ENCODE measurements at places on chromosomes 3 and 15.

- no peak for DNase-seq
Observed at GRCh38 chr15:31828594-31828993, 201.7 kb upstream of the CHRNA7 start.

DNA sequence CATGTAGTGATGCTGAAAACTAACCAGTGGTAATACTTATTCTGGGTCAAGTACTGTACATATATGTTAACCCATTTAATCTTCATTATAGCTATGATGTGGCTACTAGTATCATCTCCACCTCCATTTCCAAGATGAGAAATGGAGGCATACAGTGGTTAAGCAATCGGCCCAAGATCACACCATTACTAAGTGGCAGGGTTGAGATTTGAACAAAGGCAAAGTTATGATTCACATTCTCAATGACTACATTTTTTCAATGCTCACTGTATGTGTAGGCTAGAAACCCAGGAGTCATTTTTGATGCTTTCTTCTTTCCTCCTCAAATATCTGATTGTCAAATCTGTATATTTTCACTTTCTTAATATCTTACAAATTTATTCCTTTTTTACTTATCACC, 30.2 kb downstream of the ABI3BP start:
- DNase-seq, result no peak

GRCh38 chr3:162973428-162973917, 1476.9 kb downstream of the OTOL1 start:
- no peak for DNase-seq

DNA sequence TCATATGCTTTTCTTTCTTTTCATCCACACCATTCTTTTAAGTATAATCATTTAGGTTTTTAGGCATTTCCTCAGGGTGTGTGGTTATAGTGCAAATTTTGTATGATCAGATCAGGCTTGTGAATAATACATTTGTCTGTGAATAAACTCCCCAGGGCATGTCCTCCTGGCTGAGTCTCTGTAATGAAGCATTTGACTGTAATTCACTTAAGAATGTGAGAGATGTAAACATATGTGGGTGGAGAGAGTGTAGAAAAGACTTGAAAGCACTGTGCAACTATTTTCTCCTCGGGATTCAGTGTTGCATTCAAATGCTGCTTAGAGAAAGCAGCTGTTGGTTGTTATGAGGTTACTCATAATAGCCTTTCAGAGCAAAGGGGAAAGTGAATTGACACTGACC, 996.5 kb downstream of the TUSC7 start:
- DNase-seq, result peak; percentile 98

DNA sequence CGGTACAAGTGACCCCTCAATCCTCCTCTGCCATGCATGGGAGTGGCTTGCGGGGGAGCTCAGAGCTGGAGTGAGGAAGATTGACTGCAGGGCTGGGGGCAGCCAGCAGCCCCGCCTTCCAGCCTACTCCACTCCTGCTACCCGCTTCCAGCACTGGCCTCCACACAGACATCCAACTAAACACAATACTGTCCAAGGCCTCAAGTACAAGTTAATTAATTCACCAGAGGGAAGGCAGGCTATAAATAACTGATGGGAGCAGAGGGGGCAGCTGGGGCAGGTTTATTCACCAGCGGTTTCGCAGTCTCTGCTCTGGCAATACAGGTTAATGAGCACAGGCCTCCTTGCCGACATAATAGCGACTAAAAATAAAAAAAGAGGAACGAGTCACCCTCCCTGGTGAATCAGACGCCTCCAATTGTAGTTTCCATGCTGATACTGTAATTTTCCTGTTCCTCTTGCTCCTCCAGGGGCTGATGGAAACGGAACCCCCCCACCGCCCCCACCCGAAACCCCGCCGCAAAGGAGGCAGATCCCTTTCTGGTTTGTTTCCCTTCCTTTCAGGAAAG, 166.4 kb upstream of the TLE3 start:
- DNase-seq, result no peak

DNA sequence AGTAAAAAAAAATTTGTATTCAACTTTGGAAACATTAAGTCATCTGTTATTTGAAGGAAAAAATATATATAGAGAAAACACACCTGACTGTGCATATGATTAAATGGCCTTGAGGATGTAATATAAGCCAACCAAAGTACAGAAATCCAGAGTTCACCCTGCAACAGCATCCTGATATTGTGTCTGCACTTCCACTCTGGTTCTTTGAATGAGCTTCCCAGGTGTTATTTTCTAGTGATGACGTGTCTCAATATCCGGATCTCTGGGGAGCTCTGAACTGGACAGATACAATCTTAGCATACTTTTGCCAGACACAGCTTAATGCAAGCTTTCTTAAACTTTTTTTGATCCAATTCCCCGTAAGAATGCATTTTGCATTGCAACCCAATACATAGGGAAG, 19.5 kb upstream of the PIK3CB start:
- DNase-seq, result no peak

DNA sequence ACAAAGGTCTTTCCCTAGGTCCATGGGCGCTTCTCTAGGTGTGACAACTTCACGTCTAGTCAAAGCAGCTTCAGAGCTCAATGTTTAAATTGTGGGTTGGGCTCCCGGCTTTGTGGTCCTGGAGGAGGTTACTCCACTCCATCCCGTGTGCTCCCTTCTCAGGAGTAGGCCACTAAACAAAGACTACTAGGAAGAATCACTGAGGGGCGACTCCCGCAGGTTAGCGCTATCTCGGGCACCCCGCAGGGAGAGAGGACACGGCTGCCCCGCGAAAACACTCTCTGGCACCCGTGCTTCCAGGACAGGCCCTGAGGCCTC, 500 bp downstream of the PARP6 start:
- DNase-seq, result peak; percentile 3

DNA sequence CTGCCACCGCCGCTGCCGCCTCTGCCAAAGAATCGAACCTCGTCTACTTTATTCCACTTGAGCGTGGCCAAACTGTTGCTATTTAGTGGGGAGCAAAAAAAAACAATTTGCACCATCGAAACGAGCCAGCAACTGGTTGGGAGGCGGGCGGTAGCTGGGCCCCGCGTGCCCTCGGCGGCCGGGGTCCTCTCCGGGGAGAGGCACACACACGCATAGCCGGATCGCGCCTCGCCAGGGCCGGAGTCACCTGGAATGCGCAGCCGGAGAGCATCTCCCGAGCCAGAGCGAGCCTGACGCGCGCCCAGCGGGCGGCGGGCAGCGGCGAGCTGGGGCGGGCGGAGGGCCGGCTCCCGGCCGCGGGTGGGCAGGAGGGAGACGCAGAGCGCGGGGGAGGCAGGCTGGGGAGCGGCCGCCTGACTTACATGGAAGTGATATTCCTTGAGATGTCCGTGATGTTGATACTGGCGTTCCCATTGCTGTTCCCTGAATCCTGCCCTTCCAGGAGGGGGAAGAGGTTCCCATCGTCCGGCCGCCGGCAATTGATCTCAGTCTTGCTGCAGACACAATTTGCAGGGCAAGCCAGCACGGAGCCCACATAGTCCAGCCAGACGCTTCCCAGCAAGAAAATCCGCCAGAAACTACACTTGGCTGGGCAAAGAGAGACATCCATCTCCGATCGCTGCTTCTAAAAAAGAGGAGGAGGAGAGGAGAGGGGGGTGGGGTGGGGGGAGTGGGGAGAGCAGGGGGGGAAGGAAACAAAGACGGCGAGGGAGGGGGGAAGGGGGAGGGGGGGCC, 858 bp downstream of the NTRK3 start:
- DNase-seq, result peak; percentile 43

- DNase-seq, result peak; percentile 66
Observed at GRCh38 chr15:66566963-66567531, 1.2 kb upstream of the LCTL start.

DNA sequence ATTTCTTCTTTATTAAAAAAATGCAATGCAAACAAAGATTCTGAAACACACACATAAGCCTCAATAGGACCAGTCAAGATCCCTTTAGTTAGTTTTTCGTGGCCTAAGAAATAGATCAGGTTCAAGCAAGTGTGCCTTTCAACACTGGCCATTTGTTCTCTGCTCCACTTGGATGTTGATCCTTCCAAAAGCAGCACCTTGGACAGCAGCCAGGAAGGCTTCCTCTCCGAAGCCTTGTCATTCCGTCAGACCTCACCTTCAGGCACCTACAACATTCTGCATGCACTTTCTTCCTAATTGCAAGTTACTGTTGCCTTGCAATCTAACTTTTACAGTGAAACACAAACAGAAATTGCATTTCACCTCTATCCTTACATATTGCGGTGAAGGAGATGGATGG, 155.9 kb upstream of the FEZF2 start:
- DNase-seq, result peak; percentile 3

- DNase-seq, result peak; percentile 67
Observed at GRCh38 chr15:28098766-28099554, at the start of gene OCA2. Gene OCA2 (minus strand): TSS chr15:28099315. CDS start chr15:28081874, 17,441 bp downstream.

DNA sequence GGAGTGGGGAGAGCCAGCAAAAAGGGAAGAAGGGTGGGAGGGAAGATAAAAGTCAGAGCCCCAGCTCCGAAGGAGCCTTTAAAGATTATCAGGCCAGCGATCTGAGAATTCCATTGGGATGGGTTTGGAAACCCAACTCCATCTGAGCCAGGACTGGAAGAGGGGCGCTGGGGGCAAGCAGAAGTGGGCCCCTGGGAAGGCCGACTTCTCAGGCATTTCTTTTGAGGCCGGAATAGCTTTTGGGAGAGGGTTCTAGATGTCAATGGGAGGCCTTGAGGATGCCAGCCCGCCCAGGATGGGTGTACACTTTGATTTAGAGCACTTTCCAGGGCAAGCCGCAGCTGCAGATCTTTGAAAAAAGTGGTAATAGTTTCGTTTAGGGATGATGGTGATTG, 6.6 kb upstream of the SOX2 start:
- no peak for DNase-seq

GRCh38 chr3:175421902-175422301, 562.8 kb downstream of the NAALADL2 start:
- DNase-seq, result peak; percentile 62

DNA sequence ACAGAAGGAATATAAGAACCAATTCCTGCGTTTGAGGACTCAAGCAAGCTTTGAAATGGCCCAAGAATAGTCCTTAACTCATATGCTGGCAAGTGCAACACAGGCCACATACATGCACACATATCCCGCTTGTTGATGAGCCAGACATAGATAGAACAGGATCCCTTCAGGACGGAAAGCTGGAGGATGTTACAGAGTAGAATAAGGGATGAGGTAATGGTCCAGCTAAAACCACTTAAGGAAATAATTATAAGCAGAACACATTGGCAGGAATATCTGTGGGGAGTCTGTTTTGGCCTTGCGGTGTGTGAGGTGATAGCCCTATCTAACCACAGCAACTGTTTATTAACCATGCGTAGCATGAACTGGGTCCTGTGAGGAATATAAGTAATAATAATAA, 25.0 kb downstream of the SCG3 start:
- peak; percentile 72 for DNase-seq

- peak; percentile 69 for DNase-seq
Observed at GRCh38 chr3:14261229-14261628, 82.6 kb downstream of the LSM3 start.

GRCh38 chr3:52216585-52217408, 8.6 kb downstream of the TLR9 start:
- peak; percentile 52 for DNase-seq

DNA sequence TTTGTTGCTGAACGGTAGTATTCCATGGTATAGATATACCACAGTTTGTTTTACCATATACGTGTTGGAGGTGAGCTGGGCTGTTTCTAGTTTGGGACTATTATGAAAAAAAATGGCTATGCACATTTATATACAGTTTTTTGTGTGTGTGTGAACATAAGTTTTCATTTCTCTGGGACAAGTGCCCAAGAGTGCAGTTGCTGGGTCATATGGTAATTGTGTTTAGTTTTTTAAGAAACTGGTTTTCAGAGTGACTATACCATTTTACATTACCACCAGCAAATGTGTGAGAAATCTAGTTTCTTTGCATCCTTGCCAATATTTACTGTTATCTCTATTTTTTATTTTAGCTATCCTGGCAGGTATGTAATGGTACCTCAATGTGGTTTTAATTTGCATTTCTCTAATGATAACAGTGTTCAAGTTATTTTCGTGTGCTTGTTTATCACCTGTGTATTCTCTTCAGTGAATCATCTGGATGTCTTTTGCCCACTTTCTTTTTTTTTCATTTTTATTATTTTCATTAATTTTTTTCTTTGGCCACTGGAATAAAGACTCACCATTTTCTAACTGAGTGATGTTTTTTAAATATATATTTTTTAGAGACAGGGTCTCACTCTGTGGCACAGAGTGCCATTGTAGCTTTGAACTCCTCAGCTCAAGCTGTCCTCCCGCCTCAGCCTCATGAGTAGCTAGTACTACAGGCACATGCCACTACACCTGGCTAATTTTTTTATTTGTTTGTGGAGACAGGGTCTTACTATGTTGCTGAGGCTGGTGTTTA, 75.3 kb downstream of the ZNF609 start:
- DNase-seq, result no peak

DNA sequence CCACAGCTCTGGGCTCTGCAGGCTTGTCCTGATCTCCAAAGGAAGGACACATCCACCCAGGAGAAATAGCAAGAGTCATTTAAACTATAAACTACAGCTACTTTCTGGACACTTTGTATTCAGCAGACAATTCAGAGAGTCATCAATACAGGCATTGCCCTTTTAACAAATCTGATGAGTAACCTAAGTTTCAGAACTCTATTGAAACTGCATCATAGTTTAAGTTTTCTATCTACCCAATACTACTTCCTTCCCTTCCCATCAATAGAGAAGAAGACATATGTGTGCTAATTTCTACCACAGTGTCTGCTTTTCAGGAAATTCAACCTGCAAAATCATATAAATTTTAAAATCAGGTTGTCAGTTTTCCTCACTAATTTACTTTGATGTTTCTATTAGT, 736.5 kb downstream of the IGSF11 start:
- no peak for DNase-seq

GRCh38 chr3:151630938-151631441, 102.7 kb upstream of the AADACL2 start:
- peak; percentile 43 for DNase-seq

GRCh38 chr3:9298236-9298635, 48.8 kb upstream of the SRGAP3 start:
- no peak for DNase-seq

Measured in AG10803 (cell line).